Mononuclear cell (primary cell): ENCODE measurements at places on chromosomes 2 and 18. TPM values are rescaled to one million over a fixed set of nuclear protein-coding genes. Genes with fewer than 3 reads are reported as not detected.

BBS5 gene
- total RNA-seq, result 0.21 TPM

SNTG2 gene
- 1.5 TPM for total RNA-seq

MCM6 gene
- total RNA-seq, result 29.5 TPM

STAM2 gene
- total RNA-seq, result 10.4 TPM

CLK1 gene
- 635 TPM for total RNA-seq

RAD51AP2 gene
- total RNA-seq, result not detected

CREG2 gene
- not detected for total RNA-seq

FBXO41 gene
- 4.2 TPM for total RNA-seq

RAB27B gene
- total RNA-seq, result 14.3 TPM

SH3BP4 gene
- total RNA-seq, result 1.4 TPM

CCDC68 gene
- total RNA-seq, result not detected

BOLL gene
- total RNA-seq, result 0.10 TPM

SMAD2 gene
- 106 TPM for total RNA-seq

IL36B gene
- total RNA-seq, result not detected

STARD6 gene
- not detected for total RNA-seq

HOXD8 gene
- total RNA-seq, result not detected

SP9 gene
- not detected for total RNA-seq

MPV17 gene
- 30.5 TPM for total RNA-seq

TUBA3D gene
- not detected for total RNA-seq

SOWAHC gene
- 2.3 TPM for total RNA-seq

IL1F10 gene
- not detected for total RNA-seq

NOSTRIN gene
- 2.0 TPM for total RNA-seq

KANSL1L gene
- total RNA-seq, result 15.4 TPM

ASXL3 gene
- total RNA-seq, result under 0.01 TPM

CACNB4 gene
- total RNA-seq, result 0.84 TPM

MLPH gene
- not detected for total RNA-seq

ICOS gene
- total RNA-seq, result 111 TPM

FOXD4L1 gene
- total RNA-seq, result 0.10 TPM
